NCI-H1092 treated with DMSO at 0.1 percent for 48 hours (cell line): ENCODE measurements at places on chromosomes 6 and 20.
A peak's percentile ranks its signal among the peaks of the same experiment; 100 is the strongest.

- DNase-seq: no peak
These were observed 73.2 kb downstream of the SMOC2 start for GRCh38 chr6:168514216-168514615.

DNA sequence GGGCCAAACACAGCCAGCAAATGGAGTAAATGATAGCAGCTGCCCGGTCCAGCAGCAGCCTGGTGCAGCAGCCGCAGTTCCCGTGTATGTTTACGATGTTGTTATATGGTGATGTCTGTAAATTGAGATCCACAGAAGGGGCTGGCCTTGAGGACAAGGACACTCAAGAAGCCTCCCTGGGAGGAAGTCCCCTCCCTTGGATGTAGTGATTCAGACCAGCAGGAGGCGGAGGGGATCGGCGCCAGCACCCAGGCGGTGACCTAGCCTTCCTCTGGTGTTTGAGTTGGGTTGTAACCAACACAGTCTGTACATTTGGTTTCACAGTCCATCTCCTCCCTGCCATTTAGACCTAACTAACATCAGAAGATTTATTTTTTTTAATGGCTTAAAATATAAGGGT is 187.8 kb downstream of the SYNDIG1 start:
- peak; percentile 59 for DNase-seq

- no peak for DNase-seq
These were observed 30.8 kb upstream of the CEP162 start for GRCh38 chr6:84258268-84258667.

DNA sequence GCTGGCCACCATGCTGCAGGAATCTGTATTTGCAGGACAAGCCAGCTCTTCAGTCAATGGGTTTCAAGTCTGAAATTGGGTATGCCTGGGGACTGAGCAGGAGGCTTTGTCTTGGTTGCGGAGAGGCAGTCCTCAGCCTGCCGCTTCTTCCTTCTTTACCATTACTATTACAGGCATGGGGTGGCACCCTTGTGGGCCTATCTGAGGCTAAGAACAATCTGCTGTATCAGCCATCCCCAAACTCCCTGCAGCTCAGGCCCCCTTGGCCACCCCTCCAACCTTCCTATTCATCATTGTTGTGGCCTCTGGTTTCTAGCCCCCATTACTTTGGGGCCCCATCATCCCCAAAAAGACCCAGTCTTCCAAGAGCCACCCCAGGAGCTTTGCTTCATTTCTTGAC is 289.2 kb upstream of the FOXQ1 start:
- no peak for DNase-seq

DNA sequence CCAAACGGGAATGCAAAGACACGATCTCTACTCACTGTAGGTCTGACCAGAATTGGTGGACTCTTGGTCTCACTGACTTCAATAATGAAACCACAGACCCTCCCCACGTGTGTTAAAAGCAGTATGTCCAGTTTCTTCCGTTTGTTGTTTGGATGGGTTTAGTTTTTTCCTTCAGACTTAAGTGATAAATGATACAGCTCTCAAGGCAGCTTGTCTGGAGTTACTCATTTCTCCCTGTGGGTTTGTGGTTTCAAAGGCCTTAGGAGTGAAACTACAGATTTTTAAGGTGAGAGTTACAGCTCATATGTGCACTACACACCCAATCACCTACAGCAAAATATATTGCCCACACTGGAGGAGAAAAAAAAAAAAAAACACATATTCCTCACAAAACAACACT is 86.7 kb upstream of the STMND1 start:
- DNase-seq: no peak

DNA sequence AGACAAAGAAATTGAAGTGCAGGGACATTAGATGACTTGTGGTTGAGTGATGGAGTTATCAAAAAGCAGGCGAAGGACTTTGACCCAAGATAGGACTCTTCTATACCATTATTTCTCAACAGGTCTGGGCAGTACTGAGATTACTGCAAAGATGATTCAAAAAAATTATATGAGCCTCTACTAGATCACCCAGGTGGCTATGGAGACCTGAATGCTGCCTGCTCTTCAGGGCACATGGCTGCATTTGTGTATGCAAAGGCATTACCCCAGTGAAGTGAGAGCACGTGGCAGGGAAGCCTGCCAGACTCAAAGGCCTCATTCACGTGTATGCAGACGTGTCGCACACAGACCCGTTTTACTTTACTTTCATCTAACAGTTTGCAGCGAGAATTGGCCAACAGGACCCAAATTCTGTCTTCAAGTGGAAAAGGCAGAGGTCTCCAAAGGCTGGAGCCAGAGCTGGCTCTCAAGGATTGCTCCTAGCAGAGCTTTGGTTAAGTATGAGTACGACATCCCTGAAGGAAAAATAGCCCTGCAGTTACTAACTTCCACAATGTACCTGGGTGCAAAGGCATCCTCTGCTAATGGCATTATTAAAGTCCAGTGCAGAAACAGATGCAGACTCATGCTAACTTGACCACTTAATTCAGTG is 113.8 kb upstream of the ARMC2 start:
- DNase-seq: no peak

- no peak for DNase-seq
These were observed 713.7 kb upstream of the EPHA7 start for GRCh38 chr6:94133106-94133505.

DNA sequence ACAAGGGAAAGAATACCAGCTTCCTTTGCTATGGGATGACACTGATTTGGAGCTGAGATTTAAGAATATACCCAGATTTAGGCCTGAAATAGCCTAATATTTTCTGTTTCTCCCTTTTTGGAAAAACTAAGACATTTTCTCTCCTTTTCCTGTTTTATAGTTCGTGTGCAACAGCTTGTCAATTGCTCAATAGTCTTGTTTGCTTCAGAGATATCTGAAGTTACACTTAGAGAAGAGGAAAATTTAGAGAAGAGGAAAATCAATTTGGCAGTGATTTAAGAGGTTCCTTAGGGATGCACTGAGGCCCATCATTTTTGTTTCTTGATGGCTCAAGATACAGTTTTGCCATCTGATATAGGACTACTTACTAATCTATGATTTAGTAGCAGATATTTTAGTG is 398.6 kb downstream of the RFPL4B start:
- no peak for DNase-seq

DNA sequence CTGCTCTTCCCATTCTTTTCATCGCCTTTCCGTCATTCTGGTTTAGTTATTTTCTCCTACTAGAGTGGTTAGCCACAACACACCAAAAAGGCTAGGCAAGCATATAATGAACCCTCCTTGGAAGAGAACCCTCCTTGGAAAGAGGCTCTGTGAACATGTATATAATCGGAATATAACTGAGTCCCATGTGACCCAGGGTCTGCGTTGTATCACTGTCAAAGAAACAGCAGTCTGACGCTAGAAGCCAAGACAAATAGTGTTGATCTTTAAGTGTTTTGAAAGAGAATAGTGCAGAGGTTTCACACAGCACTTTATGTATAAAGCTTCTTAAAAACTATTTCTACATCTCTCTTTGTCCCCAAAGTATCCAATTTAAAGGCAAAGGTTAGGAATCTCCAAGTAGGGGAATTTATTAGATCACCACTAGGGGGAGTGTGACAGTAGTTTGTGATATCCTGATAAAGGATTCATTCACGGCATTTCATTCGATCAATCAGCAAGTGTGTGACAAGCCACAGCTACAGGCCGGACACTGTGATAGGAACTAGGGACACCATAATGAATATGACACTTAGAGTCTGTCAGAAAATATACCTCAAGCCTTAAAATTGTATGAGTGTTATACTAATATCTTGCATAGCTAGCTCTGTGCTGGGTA is 395.3 kb downstream of the CD109 start:
- DNase-seq: peak; percentile 59

DNA sequence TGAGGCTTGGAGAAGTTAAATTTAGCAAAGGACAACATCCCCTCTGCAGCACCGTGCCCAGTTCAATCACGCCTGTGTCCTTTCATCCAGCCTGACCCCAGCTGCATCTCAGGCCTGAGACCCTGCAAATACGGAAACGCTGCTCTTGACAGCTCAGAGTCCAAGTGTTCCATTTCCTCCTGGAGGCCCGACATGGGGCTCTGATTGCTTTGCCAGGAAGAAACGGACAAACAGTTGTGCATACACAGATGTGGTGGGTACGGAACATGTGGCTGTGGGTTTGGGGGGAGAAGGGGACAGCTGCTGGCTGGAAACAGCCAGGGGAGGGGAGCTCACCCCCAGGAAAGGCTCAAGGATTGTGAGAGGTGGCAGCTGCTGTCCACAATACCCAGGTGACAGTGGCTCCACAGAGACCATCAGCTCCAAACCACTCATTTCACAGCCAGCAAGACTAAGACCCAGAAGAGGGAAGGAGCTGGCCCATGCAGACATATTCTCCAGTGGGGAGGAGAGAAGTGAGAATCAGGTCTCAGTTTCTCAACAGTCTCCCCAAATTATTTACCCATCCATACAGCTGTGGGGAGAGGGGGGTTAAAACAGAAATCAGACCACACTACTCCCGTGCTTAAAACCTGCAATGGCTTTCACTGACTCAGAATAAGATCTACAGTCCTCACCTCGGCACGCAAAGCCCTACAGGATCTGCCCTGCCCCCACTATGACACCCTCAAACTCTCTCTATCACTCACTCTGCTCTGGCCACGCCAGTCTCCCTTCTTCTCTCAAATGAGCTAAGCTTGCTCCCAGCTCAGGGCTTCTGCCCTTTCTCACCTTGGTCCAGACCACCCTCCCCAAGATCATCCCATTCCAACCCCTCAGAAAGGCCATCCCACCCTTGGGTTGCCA is 89.1 kb downstream of the PREX1 start:
- DNase-seq: no peak

DNA sequence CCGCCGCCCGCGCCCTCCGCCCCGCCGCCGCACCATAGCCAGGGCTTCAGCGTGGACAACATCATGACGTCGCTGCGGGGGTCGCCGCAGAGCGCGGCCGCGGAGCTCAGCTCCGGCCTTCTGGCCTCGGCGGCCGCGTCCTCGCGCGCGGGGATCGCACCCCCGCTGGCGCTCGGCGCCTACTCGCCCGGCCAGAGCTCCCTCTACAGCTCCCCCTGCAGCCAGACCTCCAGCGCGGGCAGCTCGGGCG is 1.5 kb downstream of the FOXC1 start:
- DNase-seq: no peak

- no peak for DNase-seq
These were observed 158.8 kb downstream of the DTNBP1 start for GRCh38 chr6:15504040-15504495.

DNA sequence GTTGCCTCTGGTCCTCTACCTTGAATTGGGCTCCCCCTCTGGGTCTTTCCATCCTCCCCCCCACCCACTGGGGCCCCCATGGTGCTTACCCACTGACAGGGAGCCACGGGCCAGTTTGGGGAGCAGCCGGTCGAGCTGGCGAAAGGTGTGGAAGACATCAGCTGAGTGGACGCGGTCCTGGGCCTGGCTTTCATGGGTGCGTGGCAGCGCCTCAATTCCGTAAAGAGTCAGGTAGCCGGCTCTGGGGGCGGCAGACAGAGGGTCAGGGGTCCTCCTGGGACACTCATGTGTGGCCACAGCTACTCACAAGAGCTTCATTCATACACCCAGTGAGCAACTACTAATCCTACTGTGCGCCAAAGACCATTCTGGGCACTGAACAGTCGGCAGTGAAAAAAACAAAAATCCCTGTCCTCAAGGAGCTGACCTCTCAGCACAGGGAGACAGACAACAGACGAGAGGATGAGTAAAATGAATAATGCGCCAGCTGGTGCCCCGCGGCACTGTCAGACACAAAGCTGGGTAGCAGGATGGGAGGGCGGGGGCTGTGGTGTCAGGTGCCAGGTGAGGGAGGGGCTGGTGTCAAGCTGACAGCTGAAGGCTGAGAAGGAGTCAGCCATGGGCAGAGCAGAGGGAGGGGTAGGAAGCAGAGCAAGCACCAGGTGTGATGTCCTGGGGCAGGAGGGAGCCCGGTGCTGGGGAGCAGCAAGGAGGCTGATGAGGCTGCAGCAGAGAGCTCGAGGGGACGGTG is 28.3 kb downstream of the PTGIS start:
- no peak for DNase-seq

DNA sequence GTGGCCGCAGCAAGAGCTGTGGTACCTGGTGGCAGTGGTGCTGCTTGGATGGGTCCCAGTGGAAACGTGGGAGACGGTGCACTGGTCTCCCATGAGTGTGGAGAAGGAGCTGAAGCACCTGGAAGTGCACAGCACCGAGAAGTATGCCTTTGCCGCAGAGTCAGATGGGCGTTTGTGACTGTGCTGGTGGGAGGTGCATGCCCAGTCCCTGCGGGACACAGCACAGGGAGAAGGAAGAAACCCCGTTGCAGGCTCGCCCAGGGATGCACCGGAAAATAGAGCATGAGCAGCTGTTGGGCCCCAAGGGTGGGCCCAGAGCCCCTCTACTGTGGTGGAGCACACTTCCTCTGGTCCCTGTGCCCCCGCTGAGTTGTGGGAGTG is 19.3 kb upstream of the RGS17 start:
- no peak for DNase-seq

DNA sequence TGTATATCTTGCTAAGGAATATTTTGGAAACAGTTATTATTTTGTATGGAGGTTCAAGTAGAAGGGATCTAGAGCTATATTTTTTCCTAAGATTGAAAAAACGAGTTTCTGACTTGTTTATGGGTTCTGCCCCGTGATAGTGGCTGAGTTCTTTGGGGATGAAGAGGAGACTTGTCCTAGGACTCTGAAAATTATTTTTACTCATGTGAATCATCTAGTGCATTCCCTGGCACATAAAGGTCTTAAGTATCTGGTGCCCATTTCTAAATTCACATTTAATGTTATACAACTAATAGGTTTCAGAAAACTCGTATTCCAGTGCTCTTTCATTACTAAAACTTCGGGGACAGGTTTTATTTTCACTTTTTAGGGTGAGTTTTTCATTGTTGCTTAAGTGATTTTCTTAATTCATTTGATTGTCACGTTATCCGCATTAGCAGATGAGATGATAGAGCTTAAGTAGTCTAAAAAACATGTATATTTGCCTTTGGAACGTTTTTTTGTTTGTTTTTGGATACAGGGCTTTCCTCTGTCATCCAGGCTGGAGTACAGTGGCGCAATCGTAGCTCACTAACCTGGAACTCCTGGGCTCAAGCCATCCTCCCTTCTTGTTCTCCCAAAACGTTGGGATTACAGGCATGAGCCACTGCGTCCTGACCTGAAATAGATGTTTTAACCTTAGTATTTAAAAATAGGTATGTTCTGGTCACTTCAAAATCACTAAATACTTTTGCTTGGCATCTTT is 2.1 kb downstream of the NFYA start:
- no peak for DNase-seq

DNA sequence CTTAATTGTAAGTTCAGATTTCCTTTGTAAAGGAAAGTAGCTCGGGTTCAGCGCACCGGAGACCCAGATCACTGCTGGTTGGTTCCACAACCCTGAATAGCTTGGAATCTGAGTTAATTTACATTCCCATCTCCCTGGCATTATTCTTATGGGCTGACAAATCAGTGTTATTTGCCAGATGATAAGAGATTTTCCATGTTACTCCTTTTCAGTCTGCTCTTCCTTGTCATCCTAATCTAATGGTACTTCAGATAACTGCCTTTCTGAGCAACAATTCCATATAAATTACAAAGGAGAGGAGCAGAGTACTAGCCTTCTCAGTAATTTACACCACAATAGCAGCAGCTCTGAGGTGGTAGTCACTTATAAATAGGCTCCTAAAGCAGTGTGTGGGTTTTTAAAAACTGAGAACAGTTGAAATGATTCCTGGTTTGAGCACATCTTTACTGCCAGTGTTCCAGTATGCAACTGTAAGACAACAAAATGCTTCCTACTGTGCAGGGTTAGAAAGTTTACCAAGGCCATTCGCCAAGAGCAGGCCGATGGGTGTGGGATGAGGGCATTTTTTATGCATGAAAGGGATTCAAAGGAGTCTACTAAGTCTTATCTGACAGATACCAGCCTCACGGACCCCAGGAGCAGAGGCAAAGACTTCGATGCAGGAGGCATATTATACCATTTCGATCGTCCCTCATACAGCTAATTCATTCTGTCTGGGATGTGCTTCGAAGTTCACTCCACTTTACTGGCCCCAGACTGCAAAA is 89.7 kb downstream of the NDUFAF5 start:
- peak; percentile 59 for DNase-seq
